Stimulated activated CD8-positive, alpha-beta memory T cell treated with anti-CD3 and anti-CD28 coated beads, Interleukin-15, amount 100 ng/mL, for 24 hours (primary cell): ENCODE measurements at places on chromosomes 2 and 18.

GRCh38 chr2:196949116-196949515, 22.6 kb upstream of the PGAP1 start:
- no peak for DNase-seq

DNA sequence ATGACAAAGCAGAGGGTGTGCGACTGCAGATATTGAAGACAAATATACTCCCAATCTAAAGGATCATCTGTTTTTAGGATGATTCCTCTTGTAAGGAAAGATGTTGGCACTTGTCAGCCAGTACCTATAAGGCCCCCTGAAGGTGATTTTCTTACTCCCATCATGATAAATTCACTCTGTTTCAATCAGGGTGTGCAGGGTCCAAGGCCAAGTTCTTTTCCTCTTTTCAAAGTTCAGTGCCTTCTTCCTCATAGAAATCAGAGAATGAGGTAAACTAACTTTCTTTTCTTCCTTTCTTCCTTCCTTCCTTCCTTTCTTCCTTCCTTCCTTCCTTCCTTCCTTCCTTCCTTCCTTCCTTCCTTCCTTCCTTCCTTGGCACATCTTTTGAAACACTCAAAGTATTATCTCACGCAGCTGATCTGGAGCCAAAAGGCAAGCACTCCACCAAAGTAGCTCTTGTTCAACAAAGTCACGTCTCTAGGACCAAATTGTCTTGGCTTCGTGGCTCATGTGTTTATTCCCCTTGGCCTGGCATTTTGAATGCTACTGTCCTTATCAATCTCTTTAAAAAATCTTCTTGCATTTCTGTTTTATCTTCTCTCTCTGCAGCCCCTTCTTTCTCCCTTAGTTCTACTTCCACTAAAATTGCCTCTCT, 87.7 kb downstream of the DCC start:
- no peak for DNase-seq

GRCh38 chr18:75267643-75268363, 57.2 kb downstream of the TSHZ1 start:
- no peak for DNase-seq

DNA sequence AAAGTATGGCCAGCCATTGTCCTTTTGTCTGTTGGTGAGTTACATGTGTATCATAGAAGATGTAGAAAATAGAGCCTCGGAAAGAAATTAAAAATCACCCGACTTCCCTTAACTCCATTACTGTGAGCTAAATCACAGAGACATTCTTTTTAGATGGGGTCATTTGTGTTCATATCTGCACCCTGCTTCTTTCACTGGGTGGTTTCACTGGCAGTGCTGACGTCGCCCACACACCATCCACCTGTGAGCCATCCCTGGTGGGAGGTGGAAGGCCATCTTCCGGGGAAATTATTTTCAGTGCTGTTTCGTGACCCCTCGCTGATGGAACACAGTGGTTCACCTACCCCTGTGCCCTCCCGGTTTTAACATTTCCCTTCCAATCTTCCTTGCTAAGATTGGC, 21.2 kb downstream of the SH3BP4 start:
- no peak for DNase-seq

DNA sequence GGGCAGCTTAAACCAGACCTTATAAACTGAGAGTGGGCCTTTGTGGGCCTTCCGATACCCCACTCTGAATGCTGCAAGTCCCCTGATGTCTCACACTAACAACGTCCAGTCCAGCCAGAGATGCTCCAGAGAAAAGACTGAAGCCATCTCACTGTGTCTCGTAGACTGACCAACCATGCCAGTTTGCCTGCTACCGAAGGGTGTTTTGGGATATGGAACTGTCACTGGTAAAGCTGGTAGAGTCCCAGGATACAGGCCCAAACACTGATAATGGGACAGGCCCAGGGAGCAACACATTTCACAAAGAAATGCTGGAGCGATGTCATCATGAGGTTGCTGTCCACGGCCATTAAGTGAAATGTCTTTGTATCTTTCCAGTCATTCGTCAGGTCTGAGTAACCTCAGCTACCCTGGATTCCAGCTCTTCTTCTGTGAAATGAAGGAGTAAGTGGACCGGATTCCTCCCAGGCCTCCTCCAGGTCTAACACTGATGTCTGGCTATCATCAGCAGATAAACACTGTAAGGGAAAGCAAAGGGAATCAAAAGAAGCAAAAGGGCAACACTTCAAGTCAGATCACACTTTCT, 81.6 kb downstream of the SLC5A7 start:
- DNase-seq = no peak

GRCh38 chr18:79921984-79922965, 29.2 kb downstream of the SLC66A2 start:
- DNase-seq = no peak

DNA sequence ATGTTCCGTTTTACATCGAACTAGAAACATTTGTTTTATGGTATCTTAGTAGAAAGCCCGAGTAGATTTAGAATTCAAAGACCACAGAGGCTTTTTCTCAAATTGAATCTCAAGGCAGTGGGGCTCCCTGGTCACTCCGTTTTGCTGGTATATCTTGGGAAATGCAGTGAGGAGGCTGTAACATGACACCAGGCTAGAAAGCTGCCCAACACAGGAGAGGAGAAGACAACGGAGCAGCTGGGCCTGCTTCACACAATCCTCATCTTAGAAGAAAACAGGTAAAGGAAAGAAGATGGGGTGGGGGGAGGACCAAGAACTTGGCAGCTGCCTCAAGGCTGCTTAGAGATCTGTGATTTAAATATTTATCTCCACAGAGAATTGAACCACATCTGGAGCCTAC, 38.3 kb upstream of the EPB41L3 start:
- DNase-seq = no peak

DNA sequence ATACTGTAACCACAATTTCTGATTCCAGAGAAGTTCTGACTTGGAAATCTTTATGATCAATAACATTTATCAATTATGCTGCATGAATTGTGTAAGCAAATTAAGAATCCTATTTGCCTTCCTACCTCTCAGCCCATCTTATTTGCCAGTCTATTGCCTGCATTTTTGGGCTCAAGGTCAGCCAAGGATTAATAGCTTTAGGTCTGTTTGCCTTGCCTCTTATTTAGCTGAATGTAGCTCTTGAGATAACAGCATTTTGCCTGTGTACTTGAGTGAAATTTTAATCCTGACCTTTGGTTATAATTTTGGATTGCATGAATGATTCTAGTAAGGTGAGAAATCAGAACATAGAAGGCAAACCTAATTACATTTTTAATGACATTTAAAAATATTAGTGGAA, 51.2 kb downstream of the MYO3B start:
- DNase-seq = no peak
